GM04503 (cell line): ENCODE measurements at places on chromosomes 2 and 18.
A peak's percentile ranks its signal among the peaks of the same experiment; 100 is the strongest.

- peak; percentile 31 for DNase-seq
Measured at GRCh38 chr2:43707255-43708015, 31.2 kb upstream of the C1GALT1C1L start.

GRCh38 chr2:106867196-106867953, 18.6 kb downstream of the ST6GAL2 start:
- no peak for DNase-seq

GRCh38 chr2:44955593-44956392, 14.3 kb downstream of the SIX3 start:
- DNase-seq, result no peak

GRCh38 chr18:52325997-52326396, 14.0 kb upstream of the DCC start:
- no peak for DNase-seq

- no peak for DNase-seq
Measured at GRCh38 chr2:126653109-126653508, 2.8 kb upstream of the GYPC start.

DNA sequence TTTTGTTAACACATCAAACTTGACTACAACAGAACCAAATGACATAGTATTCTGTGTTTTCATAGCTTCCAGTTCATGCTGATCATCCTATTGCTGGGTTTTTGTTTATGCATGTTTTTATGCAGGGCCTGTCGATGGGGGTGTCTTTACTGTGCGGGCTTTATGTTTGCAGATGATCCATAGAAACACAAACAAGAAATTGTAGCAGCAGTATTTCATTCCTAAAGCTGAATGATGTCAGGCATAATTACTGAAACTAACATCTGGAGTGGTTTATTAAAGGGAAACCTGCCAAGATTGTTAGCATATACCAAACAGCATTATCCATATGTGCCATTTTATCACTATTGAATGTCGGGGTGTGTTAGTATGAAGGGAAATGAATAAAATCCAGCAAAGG, 129.7 kb downstream of the PTPRM start:
- no peak for DNase-seq

DNA sequence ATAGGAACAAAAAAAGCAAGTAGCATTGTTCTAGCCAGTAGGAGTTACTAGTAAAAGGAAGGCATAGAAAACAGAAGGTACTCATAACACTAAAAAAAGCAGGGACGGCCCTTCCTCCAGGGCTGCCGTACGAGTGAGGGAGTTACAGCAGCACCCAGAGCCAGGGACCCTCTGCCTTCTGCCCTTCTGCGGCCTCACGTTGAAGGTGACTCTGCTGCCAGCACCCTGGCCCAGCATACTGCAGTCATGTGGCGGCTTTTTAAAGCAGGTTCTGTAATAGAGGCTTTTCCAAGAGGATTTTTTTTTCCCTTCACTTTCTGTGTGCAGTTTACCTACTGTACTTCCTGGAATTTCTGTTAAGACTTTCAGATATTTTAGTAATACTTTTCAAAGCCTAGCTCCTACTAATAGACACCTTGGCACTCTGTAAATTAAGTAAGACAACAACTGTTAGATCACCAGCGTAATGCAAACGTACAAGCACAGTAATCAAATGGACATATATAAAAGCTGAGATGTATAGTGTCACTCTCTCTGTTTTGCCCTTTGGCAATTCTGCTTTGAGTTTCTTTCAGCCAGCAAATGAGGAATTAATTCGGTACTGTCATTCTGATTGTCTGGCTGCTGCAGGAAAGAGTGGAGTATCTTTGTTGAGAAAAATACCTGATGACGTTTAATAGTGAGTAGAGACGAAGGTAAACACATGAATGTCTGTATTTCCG, 161.5 kb downstream of the PTGR3 start:
- DNase-seq, result no peak

GRCh38 chr18:51300912-51301311, 103.4 kb upstream of the MEX3C start:
- no peak for DNase-seq

DNA sequence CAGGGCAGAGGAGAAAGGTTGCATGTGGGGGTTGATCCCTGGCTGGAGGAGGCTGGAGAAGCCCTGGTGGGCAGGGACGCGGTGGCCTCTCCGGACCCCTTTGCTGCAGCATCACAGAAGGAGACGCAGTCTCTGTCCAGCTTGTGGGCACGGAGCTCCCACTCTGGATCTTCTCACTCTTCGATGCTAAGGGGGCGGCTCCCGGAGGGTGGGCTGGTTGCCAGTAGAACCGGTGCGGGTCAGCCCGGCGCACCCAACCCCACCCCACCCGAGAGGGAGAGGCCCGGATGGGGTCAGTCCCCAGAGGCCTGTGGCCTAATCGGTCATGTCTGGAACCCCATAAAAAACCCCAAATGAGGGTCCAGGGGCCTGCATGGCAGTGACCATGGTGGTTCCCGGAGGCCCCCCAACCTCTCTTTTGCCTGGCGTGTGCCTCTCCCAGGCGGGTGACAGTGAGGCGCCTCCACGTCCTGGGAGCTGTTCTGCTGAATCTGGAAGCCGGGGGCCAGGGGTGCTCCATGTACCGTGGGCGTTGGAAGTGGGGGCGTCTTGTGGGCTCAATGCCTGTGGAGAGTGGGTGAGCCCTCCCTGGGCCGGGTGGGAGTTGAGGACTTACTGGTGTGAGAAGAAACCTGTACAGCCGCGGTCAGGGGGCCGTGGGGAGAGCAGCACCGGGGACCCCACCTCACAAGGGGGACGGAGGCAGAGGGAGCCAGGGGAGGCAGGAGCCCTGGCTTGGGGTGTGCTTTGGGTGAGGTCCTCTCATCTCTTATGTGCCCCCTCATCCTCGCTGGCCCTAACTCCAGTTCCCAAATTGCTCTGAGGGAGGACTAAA, 79.6 kb downstream of the RTP5 start:
- no peak for DNase-seq

- no peak for DNase-seq
Measured at GRCh38 chr2:85878719-85879370, 9.9 kb downstream of the ST3GAL5 start.

DNA sequence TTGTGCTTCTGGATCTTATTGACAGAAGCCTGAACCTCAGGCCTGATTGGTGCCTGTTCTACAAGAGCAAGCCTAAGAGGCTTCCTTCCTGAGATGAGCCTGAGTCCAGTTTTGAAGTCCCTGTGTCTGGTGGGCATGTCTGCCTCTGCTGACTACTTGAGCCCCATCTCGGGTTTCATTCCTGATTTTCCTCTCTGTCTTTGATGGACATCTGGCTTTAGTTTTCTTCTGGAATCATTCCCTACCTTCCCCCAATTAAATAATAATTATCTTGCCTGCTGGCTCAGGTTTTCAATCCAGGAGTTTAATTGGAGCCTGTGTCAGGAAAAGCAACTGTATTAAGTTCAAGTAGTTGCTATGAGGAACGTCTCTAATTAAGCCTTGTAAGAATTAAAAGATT, 135.5 kb upstream of the MC4R start:
- no peak for DNase-seq

DNA sequence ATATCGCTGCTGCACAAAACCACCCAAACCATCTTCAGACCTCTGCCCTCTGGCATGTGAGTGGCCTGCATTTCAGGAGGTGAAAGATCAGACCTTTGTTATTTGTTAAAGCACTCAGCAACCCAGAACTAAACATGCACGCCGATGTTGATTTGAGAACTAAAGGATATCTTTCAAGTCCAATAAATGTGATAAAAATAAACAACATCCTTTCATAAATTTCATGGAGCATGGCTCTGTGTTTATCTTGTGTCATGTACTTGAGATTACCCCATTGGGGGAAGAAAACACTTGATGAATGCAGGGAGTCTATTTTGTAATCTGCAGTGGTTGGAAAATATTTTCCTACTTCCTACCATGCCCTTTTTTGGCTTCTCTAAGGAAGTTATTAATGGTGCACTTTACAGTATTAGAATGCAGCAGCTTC, 70.8 kb upstream of the GATA6 start:
- DNase-seq, result no peak

DNA sequence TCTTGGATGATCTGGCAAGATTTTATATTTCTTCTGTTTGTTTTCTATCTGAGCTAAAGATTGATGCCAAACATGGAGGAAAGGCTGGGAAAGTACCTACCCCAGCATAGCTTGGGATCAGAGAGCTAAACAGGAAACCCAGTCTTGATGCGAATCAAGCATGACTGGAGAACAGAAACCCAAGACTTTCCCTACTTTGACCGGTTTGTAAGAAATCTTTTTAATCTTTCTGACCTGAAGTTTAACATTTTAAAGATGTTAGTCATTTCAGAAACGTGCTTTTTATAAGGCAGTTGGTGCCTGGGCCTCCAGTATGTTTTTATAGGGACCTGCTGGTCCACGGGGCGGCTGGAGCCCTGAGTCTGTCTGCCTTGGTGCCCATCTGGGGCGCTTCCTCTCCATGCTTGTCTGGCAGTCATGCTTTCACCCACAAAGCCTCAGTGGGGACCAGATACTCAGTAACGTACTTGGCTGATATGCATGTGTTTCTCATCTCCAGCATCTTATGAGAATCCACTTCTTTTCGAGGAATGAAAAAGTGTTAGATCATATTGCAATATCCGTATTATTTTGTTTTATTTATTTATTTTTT, 266.5 kb downstream of the PTGR3 start:
- DNase-seq, result no peak

- DNase-seq, result no peak
Measured at GRCh38 chr2:207775473-207775872, 5.8 kb upstream of the FZD5 start.

GRCh38 chr2:217431577-217432269, 571.1 kb downstream of the TNS1 start:
- DNase-seq, result no peak

DNA sequence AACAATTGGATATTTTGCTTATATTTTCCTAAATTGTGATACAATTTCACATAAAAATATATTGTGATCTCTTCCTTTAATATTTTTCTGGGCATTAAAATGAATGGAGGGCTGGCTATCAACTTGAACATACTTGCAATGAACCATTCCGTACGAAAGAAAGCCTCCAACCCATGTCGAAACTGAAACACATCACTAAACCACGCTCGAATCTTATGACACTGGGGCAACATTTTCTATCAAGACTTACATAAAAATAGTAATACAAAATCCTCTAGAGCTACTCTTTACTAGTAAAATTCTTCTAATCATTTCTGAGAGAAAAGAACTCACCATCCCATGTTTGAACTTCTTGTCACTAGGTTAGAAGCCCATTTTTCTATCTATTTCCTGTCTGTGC, 132.8 kb upstream of the DOK6 start:
- no peak for DNase-seq

DNA sequence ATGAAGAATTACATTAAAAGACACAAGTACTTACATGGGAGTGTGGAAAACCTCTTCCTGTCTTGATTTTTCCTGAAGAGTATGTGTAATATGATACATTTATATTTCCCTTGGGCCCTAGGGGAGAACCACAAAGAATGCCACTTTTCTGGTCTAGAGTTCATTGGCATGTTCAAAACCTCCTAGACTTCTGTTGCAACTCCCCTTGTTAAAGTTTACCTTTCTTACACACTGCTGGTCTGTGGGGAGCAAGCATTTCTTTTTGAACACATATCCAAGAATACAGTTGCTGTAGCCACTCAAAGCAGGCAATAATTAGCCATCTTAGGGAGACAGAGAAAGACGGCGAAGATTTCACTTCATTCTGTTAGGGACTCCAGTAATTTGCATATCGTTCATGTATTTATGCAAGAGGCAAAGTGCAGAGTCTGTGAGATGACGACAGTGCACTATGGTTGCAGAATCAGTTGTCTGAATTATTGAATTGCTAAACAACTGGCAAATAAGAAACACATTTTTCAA, 103.5 kb downstream of the NOL4 start:
- no peak for DNase-seq

DNA sequence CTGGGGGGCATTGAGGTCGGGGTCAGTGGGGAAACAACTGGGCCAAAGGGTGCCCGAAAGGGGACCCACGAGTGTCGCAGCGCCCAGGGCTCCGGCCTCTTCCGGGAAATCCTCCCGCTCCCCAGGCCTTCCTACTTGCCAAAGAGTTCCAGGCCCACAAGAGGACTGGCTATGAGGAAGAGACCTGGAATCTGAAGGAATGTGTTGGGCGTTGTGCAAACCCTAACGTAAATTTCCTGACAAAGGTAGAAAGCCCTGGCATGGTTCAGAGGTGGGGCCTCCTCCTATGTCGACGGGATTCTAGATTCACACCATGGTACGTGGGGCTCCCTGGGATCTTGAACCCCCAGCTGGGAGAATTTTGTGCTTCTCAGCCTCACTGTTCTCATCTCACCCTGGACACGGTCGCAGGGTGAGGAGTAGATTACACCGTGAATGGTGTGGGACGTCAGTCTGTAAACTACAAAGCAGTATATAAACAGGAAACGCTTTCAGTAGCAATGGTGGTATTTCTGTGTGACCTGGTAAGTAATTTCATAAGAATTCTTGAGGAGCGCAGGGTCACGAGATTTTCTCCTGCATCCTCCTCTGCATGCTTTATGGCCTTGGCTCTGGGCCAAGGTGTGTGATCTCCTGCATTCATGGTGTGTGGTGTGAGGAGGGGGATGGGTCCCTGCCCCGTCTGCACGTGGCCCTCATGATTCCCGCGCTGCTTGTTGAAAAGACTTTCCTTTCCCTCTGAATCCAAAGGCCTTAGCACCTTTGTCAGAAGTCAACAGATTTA, 868 bp downstream of the HSBP1L1 start:
- DNase-seq, result no peak

DNA sequence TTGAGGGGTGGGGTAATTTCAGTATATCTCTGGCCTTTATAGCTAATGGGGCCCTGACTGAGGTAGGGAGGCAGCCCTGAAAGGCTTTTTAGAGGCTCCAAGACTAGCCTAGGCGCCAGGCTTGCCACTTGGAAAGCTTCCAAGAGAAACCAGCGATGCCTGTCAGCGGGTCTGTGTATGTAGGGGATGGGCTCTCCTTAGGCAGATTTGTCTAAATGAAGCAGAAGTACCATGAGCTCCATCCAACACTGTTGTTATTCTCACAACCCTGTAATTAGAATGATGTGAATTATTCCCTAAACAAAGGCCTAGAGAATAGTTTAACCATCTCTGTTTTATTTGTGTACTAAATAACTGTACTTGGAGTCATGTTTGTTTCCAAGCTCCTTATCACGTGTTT, 138.1 kb downstream of the B3GNT2 start:
- DNase-seq, result no peak

DNA sequence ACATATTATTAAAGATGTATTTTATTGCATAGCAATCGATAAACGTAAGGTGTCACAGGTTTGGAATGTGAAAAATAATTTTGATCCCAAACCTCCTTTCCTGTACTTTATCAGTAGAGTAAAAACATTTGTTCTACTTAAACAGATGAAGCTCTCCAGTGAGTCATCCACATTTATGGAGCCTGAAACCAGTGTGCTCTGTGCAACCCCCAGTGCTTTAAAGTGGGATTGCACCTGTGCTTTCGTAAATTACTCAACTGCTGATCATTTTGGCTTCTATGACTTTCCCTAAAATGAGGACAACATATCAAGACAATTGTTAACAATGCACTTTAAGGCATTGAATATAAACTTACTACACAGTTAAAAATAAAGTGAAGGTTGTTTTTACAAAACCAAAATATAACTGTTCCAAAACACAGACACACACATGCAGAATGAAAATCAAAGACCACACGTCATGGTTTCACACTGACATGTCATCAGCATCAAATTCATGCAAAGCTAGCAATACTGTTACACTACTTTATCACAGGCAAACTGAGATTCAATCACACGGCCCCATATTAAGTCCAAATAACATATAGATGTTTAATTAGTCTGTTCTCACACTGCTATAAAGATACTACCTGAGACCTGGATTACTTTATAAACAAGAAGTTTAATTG, 9.7 kb downstream of the TMEM18 start:
- no peak for DNase-seq
